Effector CD4-positive, alpha-beta T cell (primary cell): ENCODE measurements at places on chromosomes 16 and 17.

DNA sequence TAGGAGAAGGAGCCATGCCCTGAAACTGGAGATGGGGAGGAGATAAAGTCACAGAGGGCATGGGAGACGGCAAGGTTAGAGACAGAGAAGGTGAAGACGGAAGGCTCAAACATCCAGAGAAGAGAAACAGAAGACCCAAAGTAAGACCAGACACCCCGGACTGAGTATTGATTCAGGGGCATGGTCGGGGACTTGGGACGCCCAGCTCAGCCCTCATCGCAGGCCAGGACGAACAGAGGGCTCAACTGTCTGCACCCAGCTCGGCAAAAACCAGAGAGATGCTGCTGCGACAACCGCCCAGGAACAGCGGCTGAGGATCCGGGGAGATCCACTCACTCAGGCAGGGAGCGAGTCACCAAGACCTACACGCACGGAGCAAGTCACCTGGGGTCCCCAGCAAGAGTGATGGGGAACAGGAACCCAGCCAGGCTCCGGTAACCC, 999 bp downstream of the XYLT1 start:
- DNase-seq: peak; percentile 14

- no peak for DNase-seq
Measured at GRCh38 chr17:379531-380465, 27.2 kb upstream of the RPH3AL start.

- DNase-seq: no peak
Measured at GRCh38 chr17:7878234-7878633, 10.4 kb upstream of the CHD3 start.

- no peak for DNase-seq
Measured at GRCh38 chr16:17283016-17283415, 187.7 kb downstream of the XYLT1 start.

- peak; percentile 21 for DNase-seq
Measured at GRCh38 chr16:70250748-70251628, 752 bp downstream of the EXOSC6 start.

GRCh38 chr17:40283662-40284061, 4.0 kb upstream of the CDC6 start:
- no peak for DNase-seq

DNA sequence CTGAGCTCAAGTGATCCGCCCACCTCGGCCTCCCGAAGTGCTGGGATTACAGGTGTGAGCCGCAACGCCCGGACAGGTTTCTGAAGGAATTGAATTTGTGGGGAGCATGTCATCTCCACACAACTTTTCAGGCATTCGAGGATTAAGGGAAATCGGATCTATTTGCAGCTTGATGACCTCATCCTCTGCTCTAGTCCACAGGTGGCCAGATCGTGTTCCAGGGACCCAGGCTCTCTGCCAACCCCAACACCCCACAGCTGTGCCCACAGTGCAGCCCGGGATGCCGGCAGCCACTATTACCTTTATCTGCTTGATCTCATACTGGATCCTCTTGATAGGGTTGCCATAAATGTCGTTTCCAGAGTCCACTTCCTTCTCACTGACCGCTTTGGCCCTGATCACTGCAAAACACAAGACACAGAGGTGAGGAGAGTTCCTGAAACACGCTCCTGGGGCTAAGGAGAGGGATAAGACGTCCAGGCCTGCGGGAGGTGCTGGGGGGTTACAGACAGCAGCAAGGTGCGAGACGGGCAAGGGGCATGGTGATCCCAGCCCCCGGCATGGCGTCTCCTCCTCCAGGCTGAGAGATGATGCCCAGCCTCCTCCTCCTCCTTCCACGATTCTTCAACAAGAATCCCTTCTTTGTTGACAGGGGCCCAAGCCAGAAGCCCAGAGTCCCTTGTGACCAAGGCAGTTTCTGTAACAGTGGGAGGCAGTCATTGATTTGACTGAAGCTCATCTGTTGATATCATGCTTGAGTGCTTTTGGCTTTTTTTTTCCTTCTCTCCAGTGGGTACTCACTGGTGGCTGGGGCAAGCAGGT, 29.3 kb downstream of the CEP295NL start:
- no peak for DNase-seq

GRCh38 chr16:54987081-54987480, 56.4 kb downstream of the IRX5 start:
- DNase-seq: no peak

- no peak for DNase-seq
Measured at GRCh38 chr16:56163938-56164337, 27.4 kb upstream of the GNAO1 start.

- no peak for DNase-seq
Measured at GRCh38 chr16:51540259-51540658, 389.2 kb upstream of the SALL1 start.

- no peak for DNase-seq
Measured at GRCh38 chr16:22670551-22671041, 143.4 kb upstream of the HS3ST2 start.

- DNase-seq: peak; percentile 27
Measured at GRCh38 chr16:88784074-88784855, 755 bp downstream of the PIEZO1 start.

GRCh38 chr17:80887639-80888175, 103.9 kb upstream of the CHMP6 start:
- DNase-seq: no peak

GRCh38 chr17:44557651-44558285, 484 bp downstream of the FZD2 start:
- DNase-seq: no peak

- no peak for DNase-seq
Measured at GRCh38 chr16:70611224-70611598, 35.1 kb upstream of the IL34 start.

- DNase-seq: no peak
Measured at GRCh38 chr16:27385398-27385797, 16.6 kb upstream of the IL21R start.

- no peak for DNase-seq
Measured at GRCh38 chr17:29610395-29610794, 12.3 kb downstream of the CORO6 start.

- DNase-seq: no peak
Measured at GRCh38 chr16:65176603-65177002, 54.7 kb upstream of the CDH11 start.

GRCh38 chr17:56675876-56676660, 82.6 kb downstream of the NOG start:
- no peak for DNase-seq

- DNase-seq: peak; percentile 32
Measured at GRCh38 chr17:35214631-35215273, 20.6 kb upstream of the SLC35G3 start.

DNA sequence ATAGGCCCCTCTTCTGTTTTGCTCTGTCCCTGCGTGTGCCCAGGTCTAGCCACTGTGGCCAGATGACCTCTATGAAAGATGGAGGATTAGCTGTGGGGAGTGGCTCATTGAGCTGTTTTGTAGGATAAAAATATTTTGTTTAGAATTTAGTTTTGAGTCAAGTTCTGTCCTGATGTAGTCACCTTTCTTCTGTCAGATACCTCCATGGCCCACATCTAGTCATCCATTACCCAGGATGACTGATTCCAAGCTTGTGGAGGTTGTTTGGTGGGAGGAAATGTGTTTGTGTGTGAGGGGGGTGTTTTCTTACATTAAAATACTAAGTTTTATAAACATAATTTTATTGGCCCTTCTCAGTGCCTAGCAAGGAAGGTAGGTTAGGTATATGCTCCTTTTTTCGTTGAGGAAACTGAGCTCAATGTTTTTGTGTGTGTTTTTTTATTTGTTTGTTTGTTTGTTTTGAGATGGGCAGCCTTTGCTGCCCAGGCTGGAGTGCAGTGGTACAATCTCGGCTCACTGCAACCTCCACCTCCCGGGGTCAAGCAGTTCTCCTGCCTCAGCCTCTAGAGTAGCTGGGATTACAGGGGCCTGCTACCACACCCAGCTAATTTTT, 16.3 kb downstream of the SNX11 start:
- no peak for DNase-seq

- DNase-seq: no peak
Measured at GRCh38 chr16:89230255-89230654, 12.8 kb downstream of the ZNF778 start.

GRCh38 chr17:1607971-1608320, 20.7 kb downstream of the SLC43A2 start:
- DNase-seq: no peak

- no peak for DNase-seq
Measured at GRCh38 chr17:77274096-77274845, 133.5 kb downstream of the SEC14L1 start.

- no peak for DNase-seq
Measured at GRCh38 chr17:43384476-43384862, 14.3 kb upstream of the ARL4D start.

- DNase-seq: no peak
Measured at GRCh38 chr16:85141491-85142128, 29.3 kb upstream of the CIBAR2 start.

GRCh38 chr16:53775106-53775820, 71.3 kb downstream of the FTO start:
- DNase-seq: no peak

DNA sequence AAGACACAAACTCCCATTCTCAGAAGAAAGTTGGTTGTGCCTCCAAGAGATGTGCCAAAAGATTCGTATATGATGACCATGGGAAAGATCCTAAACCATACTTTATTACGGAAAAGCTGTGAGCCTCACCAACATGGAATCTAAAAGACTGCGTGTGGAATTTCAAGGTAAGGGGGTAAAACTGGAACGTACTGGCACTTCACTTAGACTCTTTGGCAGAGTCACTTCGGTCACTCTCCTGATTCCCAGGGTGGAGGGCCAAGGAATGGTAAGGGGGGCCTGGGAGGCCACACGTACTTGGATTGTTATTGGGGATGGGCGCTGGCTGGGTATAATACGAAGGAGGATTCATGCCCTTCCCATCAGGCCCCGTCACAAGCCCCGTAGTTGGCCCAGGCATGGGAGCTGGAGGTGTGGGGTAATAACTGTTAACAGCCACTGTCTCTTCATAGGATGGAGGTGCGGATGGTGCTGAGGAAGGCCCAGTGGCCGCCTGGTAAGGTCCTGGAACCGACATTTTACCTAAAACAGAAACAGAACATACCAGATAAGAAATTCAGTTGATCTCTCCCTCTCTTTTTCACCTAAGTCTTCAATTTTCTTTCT, 30.4 kb downstream of the LITAF start:
- DNase-seq: no peak

GRCh38 chr17:45146890-45147580, 1.2 kb upstream of the HEXIM1 start:
- no peak for DNase-seq

GRCh38 chr16:2811703-2812471, 5.2 kb upstream of the PRSS21 start:
- no peak for DNase-seq

GRCh38 chr16:25007284-25007984, 7.7 kb downstream of the ARHGAP17 start:
- DNase-seq: no peak

GRCh38 chr16:28558456-28558855, 4.7 kb downstream of the SGF29 start:
- no peak for DNase-seq

DNA sequence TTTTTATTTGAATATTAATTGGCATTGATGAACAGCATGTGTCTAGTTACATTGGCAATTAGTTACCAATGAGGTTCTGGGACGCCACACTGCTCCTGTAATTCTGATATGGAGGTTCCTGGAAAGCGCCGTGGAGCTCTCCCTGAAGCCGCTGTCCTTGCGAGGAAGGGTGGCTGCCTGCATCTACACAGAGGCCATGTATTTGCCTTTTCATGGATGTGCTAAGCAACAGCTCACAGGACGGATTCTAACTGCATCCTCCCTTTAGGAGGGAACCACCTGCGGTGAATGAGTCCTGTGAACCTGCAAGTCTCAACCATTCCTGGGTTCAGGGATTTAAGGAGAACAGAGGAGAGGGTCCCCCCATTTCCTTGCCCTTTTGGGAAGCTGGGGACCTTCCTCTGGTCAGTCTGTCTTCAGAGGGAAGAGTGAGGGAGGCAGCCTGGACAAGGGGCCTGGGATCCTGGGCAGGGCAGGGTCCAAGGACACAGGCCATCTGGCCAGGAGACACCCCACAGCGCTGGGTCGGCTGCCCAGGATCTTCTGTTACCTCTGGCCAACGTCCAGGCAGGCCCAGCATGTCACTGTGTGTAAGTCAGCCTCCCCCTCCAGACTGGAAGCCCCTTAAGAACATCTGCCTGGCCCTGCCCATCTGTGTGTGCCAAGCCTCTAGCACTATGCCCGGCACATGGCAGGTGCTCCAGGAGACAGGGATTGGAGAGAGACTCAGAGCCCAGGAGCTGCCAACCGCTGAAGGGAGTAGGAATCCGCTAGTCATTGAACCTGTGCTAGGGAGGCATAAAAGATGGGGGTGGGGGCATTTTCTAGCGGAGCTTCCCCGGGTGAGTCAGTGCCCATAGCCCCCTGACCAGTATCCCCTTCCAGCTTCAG, 314.1 kb upstream of the TNRC6C start:
- DNase-seq: no peak

GRCh38 chr17:47618410-47618809, 31.3 kb upstream of the KPNB1 start:
- DNase-seq: no peak

DNA sequence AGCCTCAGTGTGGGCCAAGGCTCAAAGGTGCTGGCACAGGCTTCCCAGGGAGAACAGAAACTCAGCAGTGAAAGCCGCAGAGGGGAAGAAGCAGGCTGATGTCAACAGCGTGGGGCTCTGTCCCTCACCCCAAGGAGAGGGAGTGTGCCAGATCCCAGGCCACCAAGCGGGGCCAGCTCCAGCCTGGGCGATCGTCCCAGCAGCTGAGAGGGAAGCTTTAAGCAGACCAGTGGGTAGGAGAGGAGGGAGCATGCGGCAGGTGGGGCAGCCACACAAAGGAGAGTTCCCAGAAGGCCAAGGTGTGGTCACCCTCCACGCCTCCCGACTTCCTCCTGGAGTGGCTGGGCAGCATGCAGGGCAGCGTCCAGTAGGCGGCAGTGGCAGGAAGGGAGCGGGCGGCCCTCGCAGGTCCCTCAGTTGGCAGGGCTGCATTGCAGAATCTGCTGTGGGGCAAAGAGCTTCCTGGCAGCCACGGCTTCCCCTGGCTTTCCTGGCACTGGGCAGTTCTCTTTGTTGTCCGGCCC, 6.0 kb downstream of the SYNGR2 start:
- DNase-seq: no peak

- no peak for DNase-seq
Measured at GRCh38 chr16:4206680-4207079, 35.2 kb downstream of the SRL start.

GRCh38 chr17:64978138-64978537, 58.9 kb upstream of the LRRC37A3 start:
- no peak for DNase-seq

- no peak for DNase-seq
Measured at GRCh38 chr16:19660432-19660831, 57.6 kb downstream of the KNOP1 start.

DNA sequence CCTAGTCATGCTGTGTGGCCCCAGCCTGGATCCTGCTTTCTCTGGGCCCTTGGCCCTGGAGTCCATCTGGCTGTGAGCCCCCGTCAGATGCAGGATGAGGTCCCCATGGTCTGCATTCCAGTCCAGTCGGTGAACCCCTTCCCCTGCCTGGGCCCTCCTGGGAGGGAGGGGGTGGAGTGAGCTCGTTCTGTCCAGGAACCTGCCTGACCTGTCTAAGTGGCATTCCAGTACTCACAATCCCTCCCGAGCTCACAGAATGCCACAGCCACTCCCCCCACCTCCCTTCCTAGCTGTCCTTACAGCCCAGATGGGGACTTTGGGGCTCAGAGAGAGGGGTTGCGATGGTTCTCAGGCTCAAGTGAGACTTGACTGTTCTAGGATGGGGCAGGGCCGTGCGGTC, 15.5 kb downstream of the SPNS2 start:
- DNase-seq: no peak
